ENCODE measurements at places on chromosomes 16 and 17.

DNA sequence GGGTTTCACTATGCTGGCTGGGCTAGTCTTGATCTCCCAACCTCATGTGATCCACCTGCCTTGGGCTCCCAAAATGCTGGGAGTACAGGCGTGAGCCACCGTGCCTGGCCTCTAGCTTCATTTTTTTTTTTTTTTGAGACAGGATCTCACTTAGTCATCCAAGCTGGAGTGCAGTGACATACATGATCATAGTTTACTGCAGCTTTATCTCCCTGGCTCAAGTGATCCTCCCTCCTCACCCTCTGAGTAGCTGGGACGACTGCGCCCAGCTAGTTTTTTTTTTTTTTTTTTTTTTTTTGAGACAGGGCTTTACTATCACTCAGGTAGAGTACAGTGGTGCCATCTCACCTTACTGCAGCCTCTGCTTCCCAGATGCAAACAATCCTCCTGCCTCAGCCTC lies 9.7 kb downstream of the RPA1 start:
- DNase-seq = no peak

DNA sequence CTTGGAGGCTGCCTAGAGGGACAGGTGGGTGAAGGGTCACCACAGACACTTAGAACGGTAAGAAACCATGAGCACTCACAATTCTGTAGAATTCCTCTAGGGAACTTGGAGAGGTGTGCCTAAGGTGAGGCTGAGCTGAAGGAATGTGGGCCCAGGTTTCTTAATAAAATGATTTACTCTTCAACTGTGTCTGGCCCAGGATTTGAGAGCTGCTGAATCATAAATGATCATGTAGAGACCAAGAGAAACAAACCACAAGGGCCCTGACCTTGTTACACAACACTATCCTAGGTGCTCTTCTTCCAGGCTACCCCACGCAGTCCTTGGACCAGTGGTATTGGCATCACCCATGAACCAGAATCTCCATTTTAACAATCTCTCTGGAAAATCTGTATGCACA lies 27.7 kb downstream of the ZNF18 start:
- no peak for DNase-seq

DNA sequence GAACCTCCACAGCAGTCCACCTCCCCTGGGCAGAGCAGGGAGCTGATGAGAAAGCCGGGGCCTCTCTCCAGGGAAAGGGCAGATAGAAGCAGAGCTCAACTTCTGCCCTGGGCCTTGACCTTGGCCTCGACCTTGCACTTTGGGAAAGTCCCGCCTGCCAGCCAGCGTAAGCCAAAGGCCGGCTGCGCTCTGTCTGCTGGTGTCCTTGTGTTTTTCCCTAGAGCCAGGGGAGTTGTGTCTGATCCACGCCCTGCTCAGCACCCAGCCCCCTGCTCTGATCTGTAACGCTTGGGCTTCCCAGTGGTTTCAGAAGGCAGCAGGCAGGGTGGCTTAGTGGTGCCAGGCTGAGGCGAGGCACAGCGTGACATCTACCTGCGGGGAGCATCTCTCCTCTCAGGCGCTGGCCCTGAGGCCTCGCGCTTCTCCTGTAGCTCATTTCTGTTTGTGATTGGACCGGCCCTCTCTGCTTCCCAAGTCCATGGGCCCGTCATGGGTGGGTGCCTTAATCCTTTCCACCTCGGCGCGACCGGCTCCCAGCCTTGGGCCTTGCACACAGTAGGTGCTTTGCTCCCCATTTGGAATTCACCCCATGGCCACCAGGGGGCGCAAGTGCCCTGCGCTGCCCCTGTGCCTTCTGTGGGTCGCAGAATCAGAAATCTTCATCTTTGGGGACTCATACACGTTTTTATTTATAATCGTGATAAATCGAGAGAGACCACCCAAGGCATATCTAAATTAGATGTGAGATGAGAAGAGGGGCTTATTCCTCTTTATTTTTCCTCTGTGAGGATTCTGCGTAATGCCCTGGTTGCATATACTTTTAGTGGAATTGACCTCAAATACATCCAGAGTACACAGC lies 24.2 kb downstream of the SGSH start:
- DNase-seq = no peak

DNA sequence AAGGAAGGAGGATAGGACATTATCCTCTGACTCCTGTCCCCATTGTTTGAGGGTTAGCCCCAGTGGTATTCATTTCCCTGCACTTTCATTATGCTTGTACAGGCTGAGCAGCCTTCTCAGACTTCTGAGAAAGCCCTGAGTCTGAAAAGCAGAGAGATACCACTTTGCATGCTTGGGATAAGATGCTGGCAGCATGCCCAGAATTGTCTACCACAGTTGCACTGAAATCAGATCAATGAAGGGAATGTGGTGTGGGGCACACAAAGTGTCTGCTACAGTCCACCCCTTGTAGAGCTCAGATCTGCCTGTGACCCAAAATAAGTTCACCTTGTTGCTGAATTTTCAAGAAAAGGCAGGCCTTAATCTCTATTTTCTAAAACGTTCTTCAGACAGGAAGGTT lies 160.6 kb downstream of the CCT6B start:
- DNase-seq = no peak

DNA sequence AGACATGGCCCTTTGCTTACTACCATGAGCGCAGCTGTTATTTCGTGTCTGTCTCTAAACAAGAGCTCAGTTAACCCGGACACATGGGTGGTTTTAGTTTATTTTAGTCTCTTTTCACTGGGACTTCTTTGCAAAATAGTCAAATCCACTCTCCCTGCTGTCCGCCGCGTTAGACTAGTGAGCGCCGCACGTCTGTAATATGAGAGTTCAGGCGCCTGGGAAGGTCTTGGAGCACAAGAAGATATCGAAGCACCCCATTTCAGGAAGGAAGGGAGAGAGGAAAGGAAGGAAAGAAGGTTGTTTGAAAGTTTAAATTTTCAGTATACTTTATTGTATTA lies 111.0 kb upstream of the CHMP6 start:
- no peak for DNase-seq

- DNase-seq = no peak
These were observed 126.3 kb upstream of the IRX3 start for GRCh38 chr16:54412777-54413455.

DNA sequence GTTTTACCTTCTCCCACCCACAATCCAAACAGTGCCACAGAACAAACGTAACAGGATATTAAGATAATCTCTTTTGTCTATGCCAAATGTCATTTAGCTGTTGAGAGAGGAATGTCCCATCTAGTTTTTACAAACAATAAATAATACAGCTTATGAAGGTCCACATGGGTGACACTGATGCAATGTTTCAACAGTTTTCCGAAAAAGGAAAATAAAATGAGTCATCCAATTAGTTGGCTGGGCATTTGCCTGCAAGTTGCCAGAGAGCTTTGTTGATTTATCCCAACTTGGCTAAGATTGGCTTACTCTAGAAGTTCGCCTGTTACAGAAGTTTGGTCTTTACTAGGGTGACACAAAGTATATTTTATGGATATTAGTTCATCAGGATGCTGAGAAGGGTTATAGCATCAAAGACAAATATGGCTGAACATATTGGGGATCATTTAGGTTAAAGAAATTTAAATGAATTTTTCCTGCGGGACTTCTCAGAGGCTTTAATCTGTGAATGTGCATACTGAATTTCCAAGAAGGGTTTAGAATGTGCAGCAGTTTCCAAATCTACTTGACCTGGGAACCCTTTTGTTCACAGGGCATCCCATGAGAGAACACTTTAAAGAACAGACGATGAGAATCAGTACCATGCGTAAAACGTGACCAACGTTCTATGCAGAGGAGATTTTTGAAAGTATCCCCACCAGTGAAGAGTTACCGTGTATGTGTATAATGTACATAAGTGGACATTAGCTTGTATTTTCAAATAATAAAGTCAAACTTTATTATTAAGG lies 73.1 kb downstream of the CDH13 start:
- peak; percentile 77 for DNase-seq

- DNase-seq = no peak
These were observed 5.6 kb downstream of the WSB1 start for GRCh38 chr17:27299384-27300049.

DNA sequence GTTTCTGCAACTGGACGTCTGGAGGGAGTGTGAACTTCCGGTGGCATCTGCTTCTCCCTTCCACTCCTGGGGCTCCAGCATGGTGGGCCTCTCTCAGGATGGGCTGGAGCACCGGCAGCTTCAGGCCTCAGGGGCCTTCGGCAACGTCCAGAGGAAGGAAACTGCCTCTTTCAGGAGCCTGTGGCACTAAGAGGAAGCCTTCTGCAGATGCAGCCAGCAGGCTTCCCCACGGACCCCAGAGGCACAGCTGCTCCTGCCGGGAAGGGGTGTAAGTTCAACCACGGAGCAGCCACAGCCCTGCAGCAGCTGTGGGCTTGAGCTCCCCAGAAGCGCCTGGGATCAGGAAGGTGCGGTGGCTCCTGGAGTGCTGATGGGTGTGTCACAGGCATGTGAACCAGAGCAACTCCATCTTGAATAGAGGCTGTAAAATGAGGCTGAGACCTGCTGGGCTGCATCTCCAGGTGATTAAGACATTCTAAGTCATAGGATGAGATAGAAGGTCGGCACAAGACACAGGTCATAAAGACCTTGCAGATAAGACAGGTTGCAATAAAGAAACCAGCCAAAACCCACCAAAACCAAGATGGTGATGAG lies 50.8 kb upstream of the KLHDC4 start:
- DNase-seq = no peak

DNA sequence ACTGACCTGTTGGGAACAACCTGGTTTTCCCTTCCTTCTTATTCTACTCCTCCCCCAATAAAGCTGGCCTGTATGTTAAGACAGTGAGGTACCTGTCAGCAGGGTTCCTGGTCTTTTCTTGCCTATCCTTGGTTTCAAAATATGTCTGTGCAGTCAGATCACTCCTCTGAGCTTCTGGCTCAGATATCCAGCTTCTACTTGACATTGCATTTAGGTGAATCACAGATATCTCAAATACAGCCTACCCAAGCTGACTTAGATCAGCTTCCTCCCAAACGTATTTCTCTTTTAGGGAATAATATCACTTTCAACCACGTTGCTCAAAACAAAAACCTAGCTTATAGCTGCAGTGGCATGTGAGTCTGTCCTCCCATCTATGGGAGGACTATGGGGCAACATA lies 48.7 kb downstream of the TEX14 start:
- DNase-seq = peak; percentile 82

DNA sequence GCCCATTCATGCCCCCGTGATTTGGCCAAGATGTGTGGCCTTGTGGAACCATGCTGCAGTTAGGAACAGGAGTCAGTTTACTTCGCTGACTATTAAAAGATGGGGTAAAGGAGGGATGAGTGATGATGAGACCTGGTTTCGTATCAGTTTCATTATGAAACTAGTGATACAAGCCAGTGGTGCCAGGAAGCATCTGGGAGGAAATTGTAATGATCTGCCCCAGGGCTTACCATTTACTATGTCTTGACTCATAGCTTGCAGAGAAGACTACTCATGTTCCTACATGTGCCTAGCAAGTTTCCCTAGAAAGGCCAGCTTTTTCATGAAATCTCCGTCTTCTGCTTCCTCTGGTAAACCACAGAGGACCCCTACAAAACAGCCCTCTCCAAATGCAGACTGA lies 23.2 kb downstream of the CDH3 start:
- DNase-seq = no peak

- no peak for DNase-seq
These were observed 62.7 kb downstream of the ZNF423 start for GRCh38 chr16:49793244-49793643.

DNA sequence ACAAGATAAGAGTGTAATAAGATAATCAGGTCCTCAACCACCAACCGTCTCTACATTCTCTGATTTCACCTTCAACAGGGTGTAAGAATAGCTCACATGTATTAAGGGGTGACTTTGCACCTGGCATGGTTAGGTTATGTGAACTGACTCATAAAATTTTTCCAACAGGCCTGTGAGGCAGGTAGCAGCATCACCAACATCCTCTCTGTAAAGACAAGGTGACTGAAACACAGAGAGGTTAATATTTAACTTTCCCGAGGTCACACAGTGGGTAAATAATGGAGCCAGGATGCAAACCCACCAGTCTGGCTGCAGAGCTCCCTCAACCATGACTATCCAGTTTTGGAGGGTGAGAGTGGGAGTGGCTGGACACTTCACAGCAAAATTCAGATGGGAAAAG lies 317.2 kb downstream of the C16orf95 start:
- DNase-seq = no peak

DNA sequence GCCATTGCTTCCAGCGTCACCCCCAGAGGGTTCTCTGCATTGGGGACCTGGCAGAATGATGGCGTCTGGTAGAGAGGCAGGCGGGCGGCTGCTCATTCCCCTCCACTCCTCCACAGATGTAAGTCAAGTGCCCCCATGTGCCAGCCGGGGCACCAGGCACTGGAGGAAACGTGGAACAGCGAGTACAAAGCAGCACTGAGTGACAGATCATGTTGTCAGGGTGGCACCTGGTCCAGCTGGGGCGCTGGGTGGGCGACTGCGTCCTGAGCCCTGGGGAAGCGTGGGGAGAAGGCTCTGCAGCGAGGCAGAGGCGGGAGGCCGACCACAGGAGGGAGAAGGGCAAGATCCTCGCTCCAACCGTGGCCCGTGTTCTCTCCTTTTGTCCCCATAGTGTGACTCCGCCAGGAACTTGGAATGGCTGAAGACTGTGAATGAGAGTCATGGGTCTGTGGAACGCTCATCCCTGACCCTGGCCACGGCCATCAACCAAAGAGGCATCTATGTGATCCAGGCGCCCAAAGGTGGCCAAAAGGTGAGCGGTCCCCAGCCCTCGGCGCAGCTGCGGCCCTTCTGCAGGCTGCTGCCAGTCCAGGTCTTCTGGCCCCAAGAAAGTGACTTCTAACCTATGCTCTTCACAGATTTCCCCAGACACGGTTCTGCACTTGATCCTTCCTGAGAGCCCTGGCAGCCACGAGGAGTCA lies 76.7 kb downstream of the RNF213 start:
- DNase-seq = no peak

DNA sequence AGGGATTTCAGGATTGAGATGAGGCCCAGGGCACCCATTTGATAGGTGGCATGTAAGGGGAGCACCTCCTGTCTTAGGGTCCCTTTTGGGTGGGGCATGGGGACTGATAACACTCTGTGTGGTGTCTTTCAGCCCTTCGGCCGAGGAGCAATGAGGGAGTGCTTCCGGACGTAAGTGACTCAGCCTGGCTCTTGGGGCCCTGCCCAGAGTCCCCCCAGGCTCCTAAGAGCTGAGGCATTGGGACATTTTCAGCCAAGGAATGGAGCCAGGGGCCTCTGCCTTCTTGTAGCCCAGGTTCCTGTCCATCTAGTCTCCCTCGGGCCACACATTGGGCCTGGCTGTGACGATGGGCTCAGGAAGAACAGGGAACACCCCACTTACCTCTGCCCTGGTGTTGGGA lies 44.4 kb downstream of the EEF2K start:
- peak; percentile 14 for DNase-seq

- no peak for DNase-seq
These were observed 46.5 kb upstream of the GSE1 start for GRCh38 chr16:85566561-85567100.

GRCh38 chr17:42072323-42073187 lies 22.2 kb upstream of the C17orf113 start:
- DNase-seq = no peak
